Pericardium fibroblast (primary cell): ENCODE measurements at places on chromosomes 13 and 19. TPM values are rescaled to one million over a fixed set of nuclear protein-coding genes. Genes with fewer than 3 reads are reported as not detected.

MPND gene
- total RNA-seq, result 3.1 and 5.6 TPM in 2 replicates

MYH14 gene
- not detected in 2 replicates for total RNA-seq

NECTIN2 gene
- total RNA-seq, result 76.9 and 163 TPM in 2 replicates

ZNF99 gene
- not detected in 2 replicates for total RNA-seq

ATP1A3 gene
- total RNA-seq, result 0.34 TPM in 1 of 2 replicates, not detected in the other

ELSPBP1 gene
- total RNA-seq, result not detected in 2 replicates

TPTE2 gene
- not detected in 2 replicates for total RNA-seq

METTL21C gene
- 1.4 TPM in 1 of 2 replicates, not detected in the other for total RNA-seq
